GM12878 (cell line): ENCODE measurements at places on chromosomes 4 and X.

DNA sequence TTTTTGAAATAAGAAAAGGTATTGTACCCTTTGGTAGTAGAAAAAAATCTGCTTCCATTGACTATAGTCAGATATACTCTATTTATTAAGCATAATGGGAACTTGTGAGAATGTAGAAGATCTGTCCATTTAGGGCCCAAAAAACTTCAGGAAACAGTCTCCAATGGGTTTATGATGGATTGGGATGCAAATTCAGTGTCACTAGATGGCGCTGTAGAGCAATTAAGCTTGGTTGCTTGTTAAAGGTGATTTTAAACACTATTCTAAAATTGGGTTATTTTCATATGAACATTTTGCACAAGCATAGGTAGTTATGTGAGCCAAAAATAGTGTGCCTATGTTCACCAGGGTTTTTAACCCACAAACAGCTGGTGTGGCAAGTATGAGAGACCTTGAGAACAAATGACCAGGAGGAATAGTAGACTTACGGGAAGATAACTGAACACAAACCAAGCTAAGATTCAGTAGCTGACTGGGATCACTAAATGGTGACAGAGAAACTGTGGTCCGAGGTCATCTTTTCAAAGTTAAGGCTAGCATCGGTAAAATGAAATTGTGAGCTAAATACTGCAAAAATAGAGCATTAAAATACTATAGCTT, 80.3 kb upstream of the LSM6 start:
- no peak for DNase-seq

DNA sequence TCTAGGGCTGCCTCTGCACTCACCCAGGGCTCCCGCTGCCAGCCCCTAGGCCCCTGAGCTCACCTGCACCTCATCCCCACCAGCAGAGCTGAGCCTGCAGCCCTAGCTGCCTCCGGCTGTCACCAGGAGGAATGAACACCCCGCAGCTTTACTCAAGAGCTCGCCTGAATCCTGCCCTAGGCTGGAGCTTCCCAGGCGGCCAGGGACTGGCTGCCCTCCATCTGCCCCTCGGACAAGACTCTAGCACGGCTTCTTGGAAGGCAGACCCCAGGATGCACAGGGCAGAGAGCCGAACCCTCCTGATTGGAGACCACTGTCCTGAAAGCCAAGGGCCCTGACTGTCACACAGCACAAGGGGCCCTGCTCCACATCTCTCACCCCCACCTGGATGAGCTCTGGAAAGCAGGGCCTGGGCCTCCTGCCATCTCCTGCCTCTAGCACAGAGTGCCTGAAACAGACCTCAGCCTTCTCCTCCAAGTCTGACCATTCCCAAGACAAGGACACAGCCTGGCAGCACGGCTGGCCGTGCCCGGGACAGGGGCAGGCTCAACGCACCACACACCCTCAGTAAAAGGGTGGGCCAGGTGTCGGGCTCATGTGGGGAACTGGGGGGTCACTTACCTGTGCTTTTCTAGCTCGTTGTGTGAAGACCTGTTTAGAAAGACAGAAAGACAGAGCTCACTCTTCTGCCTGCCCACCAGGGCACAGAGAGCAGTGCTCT, 4.4 kb downstream of the MXD4 start:
- DNase-seq: no peak

DNA sequence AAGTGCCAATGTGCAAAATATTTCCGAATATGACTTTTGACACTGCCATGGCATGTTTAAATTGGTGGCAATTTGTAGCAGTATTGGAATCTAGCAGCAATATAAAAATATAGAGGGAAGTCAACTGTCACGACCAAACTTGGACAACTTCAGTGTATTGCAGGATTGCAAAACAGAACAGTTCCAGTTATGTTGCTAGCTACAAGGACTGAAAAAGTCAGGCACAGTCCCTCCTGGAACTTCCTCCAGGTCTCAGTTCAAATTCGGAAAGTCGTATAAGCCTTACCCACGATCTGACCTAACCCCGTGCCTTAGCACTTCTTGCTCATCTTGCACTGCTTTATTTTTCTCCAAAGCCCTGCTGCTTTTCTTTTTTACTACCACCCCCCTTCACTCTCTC, 390.0 kb upstream of the GALNT7 start:
- no peak for DNase-seq

- DNase-seq: no peak
Measured at GRCh38 chr4:1043651-1044468, 32.4 kb downstream of the FGFRL1 start.

DNA sequence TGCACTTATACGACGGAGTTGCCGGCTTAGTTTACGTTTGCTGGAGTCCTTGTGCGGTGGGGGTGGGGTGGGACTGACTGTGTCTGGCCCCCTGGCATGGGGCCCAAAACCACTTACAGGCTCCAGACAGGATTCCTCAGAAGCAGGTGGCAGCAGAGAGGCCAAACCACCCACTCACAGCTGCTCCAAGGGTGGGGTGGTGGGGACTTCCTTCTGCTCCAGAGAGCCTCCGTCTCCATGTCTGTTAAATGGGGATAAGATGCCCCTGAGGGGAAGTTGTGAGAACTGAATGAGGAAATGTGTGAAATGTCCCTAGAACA, 36.7 kb downstream of the PSAPL1 start:
- no peak for DNase-seq

- no peak for DNase-seq
Measured at GRCh38 chr4:86564795-86565194, 29.3 kb upstream of the PTPN13 start.

DNA sequence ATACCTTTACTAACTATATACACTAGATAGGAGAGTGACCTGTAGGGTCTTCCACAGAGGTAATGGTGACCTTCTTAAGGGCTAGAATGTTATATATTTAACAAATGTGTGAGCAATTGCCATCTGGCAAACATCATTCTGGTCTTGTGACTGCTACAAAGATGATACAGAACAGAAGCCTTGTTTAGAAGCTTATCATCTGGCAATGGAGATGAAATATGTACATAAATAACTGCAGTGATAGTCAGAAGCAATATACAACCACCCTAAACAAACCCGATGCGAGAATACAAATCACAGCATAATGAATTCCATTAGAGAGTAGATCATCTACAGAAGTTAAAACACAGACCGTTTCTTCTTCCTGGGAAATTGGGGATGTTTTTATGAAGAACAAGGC, 952.7 kb upstream of the SLIT2 start:
- DNase-seq: no peak

DNA sequence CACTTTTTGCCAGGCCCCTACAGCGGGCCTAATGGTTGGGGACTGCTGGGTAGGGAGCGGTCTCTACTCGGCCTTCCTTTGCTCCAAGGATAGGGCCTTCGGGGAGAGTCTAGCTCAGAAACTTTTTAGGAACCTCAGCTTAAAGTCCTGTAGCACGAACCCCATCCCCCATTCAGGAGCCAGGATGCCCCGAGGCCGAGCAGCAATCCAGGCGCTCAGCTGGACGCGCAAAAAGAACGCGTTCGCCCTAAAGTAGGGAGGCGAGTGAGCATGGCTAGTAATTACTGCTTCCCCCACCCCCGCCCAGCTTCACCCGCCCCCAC, 9.7 kb downstream of the POU4F2 start:
- DNase-seq: no peak

- DNase-seq: no peak
Measured at GRCh38 chrX:85992811-85993229, 54.5 kb downstream of the CHM start.

GRCh38 chr4:161197912-161198311, 965.9 kb downstream of the FSTL5 start:
- no peak for DNase-seq

DNA sequence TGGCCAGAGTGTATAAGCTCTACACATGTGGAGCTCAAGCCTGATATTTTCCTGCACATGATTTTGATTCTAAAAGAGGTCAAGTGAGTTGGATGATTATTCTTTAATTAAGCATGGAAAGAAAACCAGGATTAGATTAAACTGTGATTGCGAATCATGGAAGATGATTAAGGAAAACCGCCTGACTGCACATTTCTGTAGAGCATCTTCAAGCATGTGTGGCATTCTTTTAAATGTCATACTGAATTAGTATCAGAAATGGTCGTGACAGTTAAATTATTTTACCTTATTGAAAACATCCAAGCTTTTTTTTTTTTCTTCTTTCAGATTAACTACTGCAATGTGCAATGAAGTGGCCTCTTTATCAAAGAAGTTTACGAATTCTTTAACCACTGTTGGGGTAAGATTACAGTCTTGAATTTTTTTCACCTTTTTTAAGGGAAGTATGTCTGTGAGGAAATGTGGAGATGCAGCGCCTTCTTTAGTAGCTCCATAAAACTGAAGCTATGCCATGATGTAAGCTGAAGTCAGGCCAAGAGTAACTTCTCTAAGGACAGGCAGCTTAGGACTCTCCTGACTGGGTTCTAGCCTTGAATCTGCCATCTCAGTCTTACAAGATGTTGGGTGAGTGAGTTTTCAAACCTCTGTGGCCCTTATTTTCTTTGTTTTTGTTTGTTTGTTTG, 67.9 kb downstream of the FAM114A1 start:
- no peak for DNase-seq

DNA sequence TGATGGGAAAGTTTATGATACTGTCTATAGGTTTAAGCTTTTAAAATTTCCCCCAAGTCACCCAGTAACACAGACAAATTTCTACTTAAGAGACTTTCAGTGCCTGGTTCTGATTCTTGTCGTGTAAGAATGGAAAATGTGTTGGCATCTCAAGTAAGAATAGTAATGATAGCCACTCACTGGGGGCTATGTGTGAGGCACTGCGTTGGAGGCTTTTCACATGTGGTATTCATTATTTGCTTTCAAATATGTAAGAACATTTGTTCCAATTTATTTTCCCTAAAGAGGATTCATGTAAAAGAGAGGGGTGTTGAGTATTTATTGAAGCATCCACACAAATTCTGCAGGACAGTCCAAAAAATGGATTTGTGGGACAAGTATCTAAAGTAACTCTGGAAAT, 143.6 kb downstream of the FNIP2 start:
- no peak for DNase-seq

DNA sequence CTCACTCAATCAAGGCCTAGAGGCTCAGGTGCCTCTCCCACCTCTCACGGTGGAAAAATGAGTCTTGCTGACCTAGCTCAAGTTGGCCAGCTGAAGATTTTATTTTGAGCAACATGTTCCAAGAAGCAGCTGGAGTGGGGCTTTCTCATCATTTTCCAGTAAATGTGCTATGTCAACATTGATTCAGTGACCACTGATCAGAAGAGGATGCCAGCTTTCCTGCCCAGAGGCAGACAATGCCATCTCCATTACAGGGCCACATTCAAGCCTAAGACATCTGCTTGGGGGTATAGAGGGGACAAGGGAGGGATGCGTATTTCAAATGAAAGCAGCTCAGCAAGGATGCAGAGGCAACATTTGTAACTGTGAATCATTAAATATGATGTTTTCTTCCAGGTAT, 3.0 kb downstream of the MEPE start:
- DNase-seq: no peak

DNA sequence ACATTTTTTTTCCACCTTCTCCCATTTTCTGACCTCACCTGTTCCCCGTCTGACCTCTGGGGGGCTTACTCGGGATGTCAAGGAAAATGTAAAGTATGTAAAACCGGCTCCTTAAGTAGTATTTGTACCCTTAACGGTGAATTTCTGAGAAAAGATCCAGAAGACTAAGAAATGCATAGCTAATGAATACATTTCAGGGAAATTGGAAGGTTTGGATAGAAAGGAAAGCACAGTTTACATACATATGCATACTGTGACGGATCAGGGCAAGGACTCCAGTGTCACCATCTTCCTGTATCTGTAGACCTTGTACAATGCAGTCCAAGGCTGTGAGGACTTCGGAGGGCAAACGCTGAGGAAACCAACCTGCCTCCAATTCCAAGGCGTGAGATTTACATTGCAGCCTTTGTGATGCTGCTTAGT, 2185.9 kb upstream of the TENM3 start:
- DNase-seq: no peak

DNA sequence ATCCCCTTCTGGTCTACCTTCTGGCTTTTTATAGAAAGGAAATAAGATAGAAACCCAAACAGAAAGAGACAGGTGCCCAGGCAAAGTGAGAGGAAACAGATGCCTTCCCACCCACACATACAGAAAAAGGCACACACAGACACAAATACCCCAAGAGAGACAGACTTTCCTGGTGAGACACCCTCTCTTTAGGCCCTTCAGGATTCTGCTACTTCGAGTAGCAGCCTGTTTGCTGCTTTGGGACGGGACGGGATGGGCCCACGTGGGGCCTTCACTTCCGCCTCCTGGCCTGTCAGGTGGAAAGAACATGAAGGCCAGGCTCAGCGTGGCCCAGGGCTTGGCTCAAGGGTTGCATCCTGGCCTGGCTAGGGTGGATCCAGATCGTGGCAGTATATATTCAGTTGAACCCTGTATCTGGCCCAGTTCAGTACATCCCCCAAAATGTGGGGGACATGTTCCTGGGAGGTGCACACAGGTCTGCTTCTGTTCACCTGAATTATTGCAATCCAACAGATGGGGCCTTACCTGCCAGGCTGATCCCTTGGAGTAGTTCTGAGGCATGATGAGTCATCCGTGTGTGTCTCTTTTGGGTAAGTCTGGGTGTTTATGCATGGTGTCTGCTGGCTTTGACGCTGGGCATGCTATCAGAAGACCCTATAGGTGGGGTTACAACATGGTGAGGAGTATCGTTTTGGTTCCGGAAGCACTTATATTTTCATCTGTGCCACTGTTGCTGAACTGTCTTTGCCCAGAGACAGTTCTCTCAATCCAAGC, 2.4 kb downstream of the ZNF275 start:
- no peak for DNase-seq

- no peak for DNase-seq
Measured at GRCh38 chr4:120202222-120202621, 135.6 kb upstream of the MAD2L1 start.

GRCh38 chrX:7568597-7568996, 274.4 kb upstream of the VCX start:
- no peak for DNase-seq

DNA sequence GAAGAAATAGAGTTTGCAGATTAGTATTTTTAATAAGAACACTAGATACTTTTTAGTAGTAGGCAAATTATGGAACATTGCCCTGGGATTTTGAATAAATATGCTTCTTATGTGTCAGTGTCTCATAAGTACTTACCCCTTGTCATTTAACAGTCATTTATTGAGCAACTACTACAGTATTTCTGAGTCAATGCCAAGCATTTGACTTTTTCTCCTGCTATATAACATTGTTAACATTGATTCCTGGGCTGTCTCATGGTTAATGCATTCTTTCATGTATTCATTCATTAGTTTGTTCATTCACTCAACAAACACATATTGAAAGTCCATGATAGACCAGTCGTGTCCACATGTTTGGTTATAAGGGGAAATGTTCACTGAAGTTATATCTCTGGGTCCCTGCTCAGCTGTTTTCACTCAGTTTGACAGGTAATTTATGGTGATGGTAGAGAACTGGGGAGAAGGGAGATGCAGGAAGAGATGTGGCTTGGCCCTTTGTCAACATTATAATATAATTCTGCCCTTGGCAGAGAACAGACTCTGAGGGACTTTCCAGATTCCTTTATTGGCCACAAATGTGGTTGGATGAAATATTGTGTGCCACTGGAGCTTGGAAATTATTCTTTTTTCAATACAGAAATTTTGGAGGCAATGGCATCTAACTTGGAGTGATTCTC, 49.8 kb downstream of the OSTC start:
- no peak for DNase-seq

GRCh38 chr4:30756553-30756952, 36.4 kb downstream of the PCDH7 start:
- DNase-seq: no peak

GRCh38 chrX:29308726-29309125, 721.5 kb downstream of the IL1RAPL1 start:
- no peak for DNase-seq
